Activated CD4-positive, alpha-beta T cell treated with anti-CD3 and anti-CD28 coated beads, Interleukin-2, Interleukin-4, amounts not matched to agents 100 ng/mL and 50 ng/mL, durations not matched to agents 16 hours and 8 hours (primary cell): ENCODE measurements at places on chromosomes 2 and 18.

DNA sequence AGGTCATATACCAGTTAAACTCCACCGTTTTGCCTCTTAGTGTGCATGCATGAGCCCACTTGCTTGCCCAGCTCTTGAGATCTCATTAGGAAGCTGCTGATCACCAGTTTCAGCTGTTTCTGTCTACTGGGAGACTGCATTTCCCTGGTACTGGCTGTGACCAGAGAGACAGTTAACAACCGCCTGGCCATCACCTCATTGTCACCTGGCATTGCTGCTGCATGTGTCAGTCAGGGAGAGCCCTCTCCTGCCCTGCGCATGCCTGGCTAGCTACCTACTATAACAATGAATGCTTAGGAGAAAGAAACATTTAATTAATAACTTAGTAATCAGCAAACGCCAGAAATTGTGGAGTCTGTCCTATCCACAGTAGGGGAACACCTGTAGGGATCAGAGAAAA is 265.8 kb upstream of the CYRIA start:
- no peak for DNase-seq

DNA sequence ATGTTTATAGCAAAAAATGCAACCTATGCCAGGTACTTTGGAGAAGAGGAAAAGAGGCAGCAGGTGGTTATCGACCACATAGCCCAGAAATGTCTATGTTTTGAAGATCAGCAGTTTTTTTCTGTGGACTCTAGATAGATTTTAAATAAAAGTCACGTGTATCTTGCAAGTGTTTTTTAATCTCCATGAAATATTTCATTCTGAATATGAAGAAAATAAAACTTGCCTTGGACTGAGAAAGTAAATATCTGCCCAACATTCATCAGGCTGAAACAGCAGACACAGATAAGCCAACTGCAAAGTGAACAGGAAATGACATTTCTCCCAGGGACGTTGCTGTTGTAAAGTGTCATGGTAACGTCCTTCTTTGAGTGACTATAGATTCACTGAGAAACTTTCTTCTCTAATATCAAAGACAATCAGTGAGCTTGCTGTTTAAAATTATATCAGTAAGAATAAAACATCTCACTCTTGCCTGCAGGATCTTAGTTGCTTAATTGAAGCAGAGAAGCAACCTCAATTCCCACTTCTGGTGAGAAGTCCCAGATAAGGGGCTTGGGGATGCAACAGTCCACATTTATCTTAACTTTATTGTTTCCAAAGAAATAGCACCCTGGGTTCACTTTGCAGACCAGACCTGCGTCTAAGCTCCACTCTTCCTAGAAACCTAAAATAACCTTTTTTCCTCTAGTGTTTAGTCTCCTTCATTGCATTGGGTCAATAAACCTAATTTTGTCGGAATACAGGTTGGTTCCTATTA is 6.3 kb downstream of the MYOM1 start:
- DNase-seq, result peak; percentile 22

GRCh38 chr2:119708241-119708640 is 29.2 kb downstream of the TMEM177 start:
- no peak for DNase-seq

- DNase-seq, result no peak
These were observed 40.6 kb upstream of the TLK1 start for GRCh38 chr2:171201271-171201670.

- DNase-seq, result peak; percentile 5
These were observed 41.8 kb downstream of the CYRIA start for GRCh38 chr2:16623564-16624435.

GRCh38 chr18:61331051-61331450 is 2.2 kb upstream of the CDH20 start:
- DNase-seq, result no peak

GRCh38 chr2:27086090-27086723 is 365 bp upstream of the KHK start:
- DNase-seq, result peak; percentile 98

- no peak for DNase-seq
These were observed 9.9 kb upstream of the FOSL2 start for GRCh38 chr2:28382755-28383154.

- DNase-seq, result no peak
These were observed 37.7 kb downstream of the BCL11A start for GRCh38 chr2:60515721-60516226.

- no peak for DNase-seq
These were observed 182.6 kb downstream of the GRB14 start for GRCh38 chr2:164438490-164439205.

DNA sequence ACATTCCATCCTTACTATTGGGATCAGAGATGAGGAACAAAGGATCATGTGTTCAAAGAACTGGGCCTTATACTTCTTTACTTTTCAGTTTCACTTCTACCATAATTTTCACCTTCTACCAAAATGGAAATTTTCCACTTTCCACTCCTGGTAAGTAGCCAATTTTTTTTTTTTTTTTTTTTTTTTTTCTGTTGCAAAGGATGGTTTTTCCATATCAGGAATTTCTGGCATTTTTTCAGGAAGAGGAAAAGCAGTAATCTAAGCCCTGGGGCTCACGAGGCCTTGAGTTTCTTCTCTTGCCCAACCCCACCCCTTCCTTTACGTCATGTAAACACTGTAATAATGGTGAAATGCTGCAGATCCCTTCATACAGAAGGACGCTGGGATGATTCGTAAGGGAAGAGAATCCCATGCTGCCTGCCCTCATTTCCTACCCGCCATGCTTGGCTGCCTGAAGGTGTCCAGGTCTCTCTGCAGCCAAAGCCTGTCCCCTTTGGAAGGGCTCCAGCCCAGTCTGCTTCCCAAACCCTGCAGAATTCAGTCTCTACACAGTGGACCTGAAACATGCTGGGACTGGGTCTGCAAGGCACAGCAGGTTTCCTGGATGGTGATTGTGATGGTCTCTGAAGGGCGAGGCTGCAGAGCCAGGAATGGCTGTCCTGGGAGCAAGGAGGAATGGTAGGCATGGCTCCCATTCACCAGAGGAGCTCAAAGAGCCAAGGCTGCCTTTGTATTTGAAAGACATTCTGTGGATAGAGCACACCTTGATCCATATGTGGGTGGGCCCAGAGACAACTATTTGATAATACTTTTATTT is 57.0 kb downstream of the EFR3B start:
- DNase-seq, result no peak

DNA sequence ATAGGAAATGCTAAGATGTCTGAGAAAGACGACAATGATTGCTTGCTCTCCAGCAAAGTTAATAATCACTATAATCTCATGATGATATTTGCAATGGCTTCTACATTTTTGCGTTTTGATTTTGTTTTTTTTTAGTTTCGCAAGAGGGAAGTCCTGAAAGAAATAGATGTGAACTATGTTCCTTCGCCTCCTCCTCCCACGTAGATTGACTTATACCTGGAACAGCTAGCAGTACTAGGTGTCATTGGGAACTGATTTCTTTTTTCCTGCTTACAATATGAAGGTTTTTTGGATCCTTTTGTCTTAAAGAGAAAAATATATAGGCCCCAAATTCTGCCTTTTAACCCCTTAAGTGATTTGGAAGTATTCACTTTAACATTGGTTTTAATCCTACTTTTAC is 26.7 kb downstream of the ITPRID2 start:
- no peak for DNase-seq

DNA sequence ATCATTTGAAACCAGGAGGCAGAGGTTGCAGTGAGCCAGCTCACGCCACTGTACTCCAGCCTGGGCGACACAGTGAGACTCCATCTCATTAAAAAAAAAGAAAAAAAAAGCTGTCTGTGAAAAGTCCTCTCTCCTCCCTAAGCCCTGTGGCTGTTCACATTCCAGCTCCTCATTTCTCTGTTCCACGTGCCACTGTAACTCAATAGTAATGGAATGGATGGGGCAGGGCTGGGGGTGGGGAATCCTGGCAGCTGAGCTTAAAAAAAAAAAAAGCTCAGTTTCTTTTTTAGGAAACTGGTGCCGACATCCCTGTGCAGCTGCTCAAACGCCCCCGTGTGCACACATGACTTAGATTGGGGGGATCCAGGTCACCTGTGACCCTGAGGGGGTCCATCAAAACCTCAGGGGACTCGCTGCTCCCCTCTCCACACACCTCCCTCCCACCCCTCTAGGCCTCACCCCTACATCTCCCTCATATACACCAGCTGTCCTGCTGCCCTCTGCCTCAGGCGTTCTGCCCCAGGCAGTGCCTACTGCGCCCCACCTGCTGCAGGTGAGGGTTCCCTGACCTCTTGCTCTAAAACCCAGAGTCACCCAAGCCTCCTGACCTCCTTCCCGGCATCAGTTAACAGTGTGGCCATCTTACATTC is 255.4 kb downstream of the AGAP1 start:
- DNase-seq, result no peak

GRCh38 chr2:85889627-85890281 is 964 bp upstream of the ST3GAL5 start:
- no peak for DNase-seq

- no peak for DNase-seq
These were observed 20.3 kb downstream of the STRADB start for GRCh38 chr2:201471732-201472393.

GRCh38 chr2:14998546-14998945 is 366.0 kb downstream of the LRATD1 start:
- no peak for DNase-seq

DNA sequence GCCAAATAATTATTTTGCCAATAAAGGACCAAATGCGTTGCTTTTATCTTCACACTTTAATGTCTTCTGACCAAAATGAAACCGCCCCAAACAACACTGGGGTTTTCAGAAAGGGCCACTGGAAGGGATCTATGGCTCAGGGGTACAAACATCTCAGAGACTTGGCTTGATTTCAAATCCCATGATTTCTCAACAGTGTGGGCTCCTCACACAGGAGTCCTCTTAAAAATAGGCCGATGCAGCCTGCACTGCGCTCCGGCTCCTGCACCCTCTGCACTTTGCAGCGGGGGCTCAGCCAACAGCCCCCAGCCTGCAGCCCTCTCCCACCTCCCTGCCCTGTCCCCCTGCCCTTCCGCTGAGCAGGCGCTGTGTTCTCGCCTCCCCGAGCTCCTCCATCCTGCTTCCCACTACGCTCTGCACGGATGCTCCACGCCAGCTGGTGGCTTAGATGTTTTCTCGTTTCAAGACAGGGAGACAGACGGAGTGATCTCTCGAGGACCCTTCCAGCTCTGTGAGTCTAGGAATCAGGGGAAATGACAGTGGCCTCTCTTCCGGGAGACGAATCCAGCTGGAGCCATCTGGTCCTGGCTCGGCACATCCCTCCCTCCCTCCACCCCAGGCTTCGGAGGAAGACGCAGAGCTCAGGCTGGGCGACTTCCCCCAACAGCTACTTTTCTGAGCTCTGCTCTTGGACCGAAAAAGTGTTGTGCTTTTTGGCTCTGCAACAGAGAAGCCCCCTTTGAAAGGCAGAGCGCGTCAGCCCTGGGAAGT is 71.4 kb downstream of the KCNF1 start:
- DNase-seq, result no peak

DNA sequence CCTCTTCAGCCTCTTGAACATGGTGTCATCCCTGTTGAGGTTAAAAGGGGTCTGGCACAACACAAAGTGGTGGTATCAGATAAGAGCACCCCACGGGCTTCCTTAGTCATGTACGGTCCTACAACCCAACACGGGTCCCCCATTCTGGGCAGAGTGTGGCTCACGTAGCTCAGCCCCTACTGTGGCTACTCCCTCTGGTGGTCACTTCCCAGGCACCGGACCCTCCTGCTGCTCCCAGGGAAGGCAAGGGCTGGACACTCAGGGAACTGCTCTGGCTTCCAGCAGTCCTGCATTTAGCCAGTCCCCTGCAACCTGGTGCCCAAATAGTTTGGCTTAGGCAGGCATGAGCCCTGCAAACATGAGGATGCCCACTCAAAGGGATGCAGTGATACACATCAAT is 58.6 kb downstream of the GALNT14 start:
- no peak for DNase-seq

DNA sequence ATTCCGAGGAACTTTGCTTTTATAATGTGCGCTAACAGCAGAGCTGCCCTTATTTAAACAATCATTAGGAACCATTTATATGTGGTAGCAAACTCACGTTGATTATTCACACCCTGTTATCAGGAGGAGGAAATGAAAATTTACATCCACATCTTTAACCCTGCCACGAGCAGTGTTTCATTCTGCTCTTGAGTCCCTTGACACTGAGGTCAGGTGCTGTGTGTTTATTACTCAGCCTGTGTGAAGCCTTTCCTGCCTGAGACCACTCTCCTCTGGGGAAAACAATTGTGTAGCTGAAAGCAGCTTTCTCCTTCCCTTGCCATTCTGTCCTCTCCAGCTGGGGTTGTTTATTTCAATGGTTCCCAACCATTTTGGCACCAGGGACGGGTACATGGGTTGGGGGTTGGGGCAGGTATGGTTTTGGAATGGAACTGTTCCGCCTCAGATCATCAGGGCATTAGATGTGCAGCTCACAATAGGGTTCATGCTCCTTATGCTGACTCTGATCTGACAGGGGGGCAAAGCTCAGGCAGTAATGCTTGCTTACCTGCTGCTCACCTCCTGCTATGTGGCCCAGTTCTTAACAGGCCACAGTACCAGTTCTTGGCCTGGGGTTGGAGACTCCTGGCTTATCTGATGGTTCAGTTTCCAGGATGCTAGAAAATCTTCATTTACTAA is 651.1 kb downstream of the TDRD15 start:
- no peak for DNase-seq

DNA sequence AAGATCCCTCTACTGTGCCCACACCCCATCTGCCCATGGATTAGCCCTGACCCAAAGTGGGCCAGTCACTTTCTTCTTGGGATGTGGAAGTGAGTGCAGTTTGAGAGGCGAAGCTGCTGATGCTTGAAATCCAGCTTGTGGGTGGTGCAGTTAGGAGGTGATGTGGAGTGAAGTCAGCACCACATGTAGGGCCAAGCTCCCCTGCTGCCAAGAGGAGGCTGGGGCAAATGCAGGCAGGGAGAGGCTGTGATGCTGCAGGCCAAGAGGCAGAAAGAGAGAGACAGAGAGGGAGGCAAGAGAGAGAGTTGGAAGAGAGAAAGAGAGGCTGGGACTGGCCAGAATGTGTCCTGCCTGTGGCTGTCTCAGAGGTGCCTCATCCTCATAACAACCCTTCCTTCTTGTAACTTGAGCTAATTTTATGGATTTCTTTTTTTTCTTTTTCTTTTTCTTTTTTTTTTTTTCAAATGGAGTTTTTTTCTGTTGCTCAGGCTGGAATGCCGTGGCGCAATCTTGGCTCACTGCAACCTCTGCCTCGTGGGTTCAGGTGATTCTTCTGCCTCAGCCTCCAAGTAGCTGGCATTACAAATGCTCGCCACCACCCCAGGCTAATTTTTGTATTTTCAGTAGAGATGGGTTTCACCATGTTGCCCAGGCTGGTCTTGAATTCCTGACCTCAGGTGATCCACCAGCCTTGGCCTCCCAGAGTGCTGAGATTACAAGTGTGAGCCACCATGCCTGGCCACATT is 35.3 kb upstream of the CAB39 start:
- no peak for DNase-seq

DNA sequence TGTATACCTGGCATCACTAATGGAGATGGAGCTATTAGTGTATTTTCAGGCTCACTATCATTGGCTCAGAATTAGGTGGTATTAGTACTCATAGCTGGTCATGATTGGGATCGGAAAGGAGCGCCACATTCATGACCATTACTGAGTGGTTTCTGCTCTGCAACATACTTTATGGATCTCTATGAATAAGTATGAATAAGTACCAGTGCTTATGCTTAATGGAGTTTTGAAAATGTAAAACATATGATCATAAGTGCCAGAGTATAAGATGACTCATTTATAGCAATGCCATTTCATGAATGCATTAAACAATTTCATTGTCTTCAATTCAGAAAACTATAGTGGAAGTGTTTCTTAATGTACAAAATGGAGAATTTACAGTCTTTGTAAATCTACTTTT is 156.7 kb downstream of the GALNT3 start:
- DNase-seq, result no peak

GRCh38 chr2:55084641-55085040 is 34.4 kb upstream of the RTN4 start:
- DNase-seq, result no peak

GRCh38 chr2:75560768-75561565 is at the start of gene EVA1A:
TSS of gene EVA1A (minus strand) at chr2:75560939. CDS start at chr2:75518140, 42,799 bp downstream.
- DNase-seq, result peak; percentile 5
